ENCODE measurements at places on chromosomes 1 and 21.

DNA sequence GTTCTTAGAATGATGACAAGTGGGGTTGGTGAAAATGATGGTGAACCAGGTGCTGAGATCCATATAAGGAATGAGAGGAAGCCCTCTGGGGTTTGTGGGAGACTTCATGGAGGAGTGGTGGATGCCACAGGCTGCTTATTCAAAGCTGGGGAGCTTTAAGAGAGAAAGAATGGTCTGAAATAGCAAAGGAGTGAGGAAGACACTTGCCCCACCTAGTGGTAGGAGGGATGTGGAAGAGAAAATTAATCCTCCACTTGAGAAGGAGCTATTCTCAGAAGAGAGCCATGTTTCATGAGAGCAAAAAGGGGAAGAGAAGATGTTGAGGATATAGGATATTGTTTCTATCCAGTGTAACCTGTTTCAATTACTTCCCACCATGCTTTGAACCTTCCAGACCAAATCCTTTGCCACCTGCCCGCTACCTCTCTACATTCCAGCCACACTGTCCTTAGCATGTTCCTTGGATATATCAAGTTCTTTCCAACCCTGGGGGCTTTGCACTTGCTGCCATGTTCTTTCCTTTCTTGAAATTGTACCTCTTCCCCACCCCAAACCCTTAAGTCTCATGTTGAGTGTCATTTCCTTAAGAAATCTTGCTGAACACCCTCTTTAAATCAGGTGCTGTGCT, 19.6 kb upstream of the ZNF648 start:
- no peak overlapping the region for H3K27ac ChIP-seq
- H3K27me3 ChIP-seq: no peaks in the 10 kb centered on the region
- no peaks in the 10 kb centered on the region for H3K4me1 ChIP-seq

DNA sequence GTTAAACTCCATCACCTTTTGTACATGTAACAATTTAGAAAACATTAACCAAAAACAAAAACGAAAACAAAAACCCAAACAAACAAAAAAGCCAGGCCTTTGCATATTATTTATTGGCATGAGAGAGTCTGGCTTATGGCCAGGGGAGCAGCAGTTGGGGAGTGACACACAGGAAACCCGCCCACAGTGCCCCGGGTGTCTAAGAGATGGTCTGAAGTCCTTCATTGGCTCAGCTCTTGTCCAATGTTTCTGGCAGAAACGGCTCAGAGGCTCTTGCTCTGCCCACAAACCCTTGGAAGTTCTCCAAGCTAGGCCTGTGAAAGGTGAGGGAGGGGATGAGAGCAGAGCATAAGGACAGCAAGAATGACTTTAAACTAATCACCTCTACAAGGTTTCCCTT, 131.5 kb downstream of the CNIH3 start:
- no peaks in the 10 kb centered on the region for H3K4me1 ChIP-seq
- no peaks in the 10 kb centered on the region for H3K36me3 ChIP-seq
- DNase-seq: no peak
- H3K27ac ChIP-seq: no peak overlapping the region
- no peak overlapping the region for H3K4me3 ChIP-seq

DNA sequence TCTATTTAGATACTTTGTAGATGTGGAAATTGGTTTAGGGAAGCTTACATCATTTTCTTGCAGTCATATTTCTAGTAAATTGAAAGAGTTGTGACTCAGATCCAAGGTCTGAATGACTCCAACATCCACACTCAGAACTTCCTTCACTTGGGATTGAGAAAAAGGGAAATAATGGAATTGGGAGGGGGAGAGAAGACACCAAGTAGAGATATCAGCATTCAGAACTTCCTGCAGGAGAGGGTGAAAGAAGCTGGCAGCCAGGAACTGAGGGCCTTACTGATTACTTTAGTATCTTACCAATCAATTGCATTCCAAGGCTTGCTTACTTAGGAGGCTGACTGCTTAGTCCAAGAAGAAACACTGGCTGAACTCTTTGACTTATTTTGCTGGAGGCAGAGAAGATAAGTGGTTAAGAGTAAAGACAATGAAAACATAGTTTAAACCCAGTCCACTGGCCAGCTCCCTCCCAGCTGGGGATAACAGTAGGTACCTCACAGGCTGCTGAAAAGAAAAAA, 21.7 kb downstream of the APP start:
- no peaks in the 10 kb centered on the region for H3K36me3 ChIP-seq
- H3K4me3 ChIP-seq: no peak overlapping the region
- H3K4me1 ChIP-seq: peaks cover 28% of the 10 kb centered on the region
- peak overlapping the region; percentile 81 for H3K27ac ChIP-seq
- H3K27me3 ChIP-seq: no peaks in the 10 kb centered on the region

- no peak overlapping the region for H3K4me3 ChIP-seq
- no peak overlapping the region for H3K27ac ChIP-seq
- no peaks in the 10 kb centered on the region for H3K4me1 ChIP-seq
These were observed 2.7 kb downstream of the PLEKHG5 start for GRCh38 chr1:6488602-6489382.

- no peak for DNase-seq
- no peaks in the 10 kb centered on the region for H3K27me3 ChIP-seq
- H3K36me3 ChIP-seq: no peaks in the 10 kb centered on the region
- H3K27ac ChIP-seq: no peak overlapping the region
These were observed 40.7 kb downstream of the DISP3 start for GRCh38 chr1:11519629-11520031.

GRCh38 chr1:2344121-2344681, 47.2 kb downstream of the MORN1 start:
- no peak overlapping the region for H3K27ac ChIP-seq
- no peaks in the 10 kb centered on the region for H3K36me3 ChIP-seq
- no peak for DNase-seq
- no peaks in the 10 kb centered on the region for H3K27me3 ChIP-seq
- H3K4me1 ChIP-seq: no peaks in the 10 kb centered on the region
- no peak overlapping the region for H3K4me3 ChIP-seq

- H3K4me3 ChIP-seq: no peak overlapping the region
- no peak for DNase-seq
- H3K27ac ChIP-seq: peak overlapping the region; percentile 41
- no peaks in the 10 kb centered on the region for H3K36me3 ChIP-seq
These were observed 981.2 kb downstream of the TTLL7 start for GRCh38 chr1:83017701-83018100.

- H3K4me1 ChIP-seq: peaks cover 8% of the 10 kb centered on the region
- no peaks in the 10 kb centered on the region for H3K36me3 ChIP-seq
- H3K27me3 ChIP-seq: no peaks in the 10 kb centered on the region
- H3K4me3 ChIP-seq: no peak overlapping the region
These were observed 70.9 kb upstream of the COL6A1 start for GRCh38 chr21:45910548-45911221.

DNA sequence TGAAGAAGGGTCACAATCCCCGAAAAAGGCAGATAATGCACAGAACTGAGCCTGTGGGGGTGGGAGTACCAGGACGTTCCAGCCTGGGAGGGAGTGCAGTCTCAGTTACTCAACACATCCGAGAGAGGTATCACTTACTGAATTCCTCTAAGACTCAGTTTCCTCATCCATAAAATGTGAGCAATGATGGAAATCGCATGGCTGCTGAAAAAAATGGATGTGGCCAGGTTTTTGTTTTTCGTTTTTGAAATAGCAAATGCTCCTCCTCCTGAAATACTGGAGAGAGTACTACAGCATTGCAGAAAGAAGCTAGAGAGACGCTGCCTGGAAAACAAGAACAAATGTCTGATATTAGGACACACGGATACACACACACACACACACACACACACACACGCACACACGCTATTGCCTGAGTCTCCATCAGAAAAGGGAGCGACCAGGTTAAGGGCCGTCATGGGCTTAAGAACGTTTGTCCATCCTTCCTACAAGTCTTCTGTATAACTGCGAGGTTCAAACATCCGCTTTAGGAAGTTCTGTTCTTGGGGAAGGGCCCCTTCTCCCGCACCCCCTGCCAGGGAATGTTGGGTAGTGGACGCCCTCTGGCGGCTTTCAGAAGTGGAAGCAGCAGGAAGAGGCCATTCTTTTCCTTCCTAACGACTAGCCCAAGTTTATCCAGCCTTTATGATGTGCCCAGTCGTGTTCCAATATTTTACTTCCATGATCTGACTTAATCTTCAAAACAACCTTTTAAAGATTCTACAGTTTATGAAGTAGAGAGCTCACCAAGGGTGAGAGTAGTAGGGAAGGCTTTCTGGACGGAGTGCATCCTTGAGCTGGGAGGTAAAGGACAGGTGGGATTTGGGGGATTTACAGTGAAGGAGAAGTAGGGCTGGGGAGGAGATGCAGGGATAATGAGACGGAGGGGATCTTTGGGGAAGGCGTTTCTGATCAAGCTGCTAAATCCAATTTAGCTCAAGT, 699 bp upstream of the NES start:
- H3K27me3 ChIP-seq: no peaks in the 10 kb centered on the region
- H3K4me3 ChIP-seq: peak overlapping the region; percentile 67
- H3K27ac ChIP-seq: peak overlapping the region; percentile 84
- DNase-seq: peak; percentile 88
- H3K4me1 ChIP-seq: peaks cover 27% of the 10 kb centered on the region
- peaks cover 6% of the 10 kb centered on the region for H3K36me3 ChIP-seq

DNA sequence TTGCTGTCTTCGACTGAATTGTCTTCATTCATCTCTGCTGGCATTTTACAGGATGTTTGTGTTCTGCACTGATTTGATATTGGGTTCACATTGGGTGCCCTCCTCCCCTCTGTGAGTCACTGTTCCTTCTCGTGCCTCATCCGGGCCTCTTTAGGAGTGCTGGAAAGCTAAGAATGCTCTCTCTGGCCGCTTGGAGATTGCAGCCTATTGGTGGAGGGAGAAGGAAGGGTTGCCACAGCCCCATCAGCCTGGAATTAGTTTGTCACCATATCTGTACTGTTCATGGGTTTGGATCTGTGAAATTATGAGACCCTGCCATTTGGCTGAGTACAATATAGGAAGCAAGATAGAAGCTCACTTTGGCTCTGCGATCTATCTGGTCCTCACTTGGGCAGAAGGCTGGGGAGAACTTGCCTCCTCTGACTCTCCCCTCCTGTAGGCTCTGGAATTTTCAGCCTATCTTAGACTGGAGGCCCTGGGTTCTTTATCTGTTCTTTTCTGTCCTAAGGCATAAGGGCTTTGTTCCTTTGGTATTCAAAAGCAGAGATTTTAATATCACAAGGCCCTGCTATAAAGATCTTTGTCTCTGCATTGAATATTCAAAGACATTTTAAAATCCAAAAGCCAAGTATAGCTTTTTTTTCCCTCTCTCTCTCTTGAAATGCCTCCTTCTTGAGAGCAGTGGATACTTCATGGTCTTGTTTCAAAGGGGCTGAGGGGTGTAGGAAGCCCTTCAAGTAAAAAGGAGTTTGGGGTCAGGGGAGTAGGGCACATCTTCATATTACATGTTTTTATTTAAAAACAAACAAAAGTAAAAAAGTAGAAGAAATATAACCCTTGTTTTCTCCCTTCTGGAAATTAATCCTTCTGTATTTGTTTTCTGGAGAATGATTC, 347.9 kb downstream of the ZP4 start:
- no peak for DNase-seq
- peak overlapping the region; percentile 76 for H3K27ac ChIP-seq
- H3K4me1 ChIP-seq: peaks cover 11% of the 10 kb centered on the region

DNA sequence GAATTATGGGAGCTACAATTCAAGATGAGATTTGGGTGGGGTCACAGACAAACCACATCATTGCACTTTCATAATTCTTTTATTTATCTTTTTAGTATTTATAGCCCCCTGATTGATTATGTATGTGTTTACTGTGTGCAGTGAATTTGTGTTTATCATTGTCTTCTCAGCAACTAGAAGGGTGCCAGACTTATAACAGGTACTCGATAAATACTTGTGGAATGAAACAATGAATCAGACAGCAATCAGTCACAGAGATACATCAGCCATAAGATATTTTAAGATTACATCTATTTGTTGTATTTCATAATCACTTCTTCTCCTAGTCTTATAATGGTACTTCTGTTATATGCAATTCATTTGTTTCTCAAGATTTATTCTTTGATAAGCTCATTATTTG, 273.2 kb downstream of the PTPRC start:
- DNase-seq: no peak
- H3K27me3 ChIP-seq: no peaks in the 10 kb centered on the region
- H3K4me1 ChIP-seq: no peaks in the 10 kb centered on the region

- no peaks in the 10 kb centered on the region for H3K27me3 ChIP-seq
- peak; percentile 4 for DNase-seq
- H3K4me1 ChIP-seq: peaks cover 10% of the 10 kb centered on the region
These were observed 1.2 kb downstream of the NEXN start for GRCh38 chr1:77889671-77890070.
